ENCODE measurements at places on chromosomes 12 and 14. TPM values are rescaled to one million over a fixed set of nuclear protein-coding genes. Genes with fewer than 3 reads are reported as not detected.

The PRB2 gene
- total RNA-seq: not detected

The NFATC4 gene
- total RNA-seq: 23.5 TPM

The TUNAR gene
- not detected for total RNA-seq

The CELA1 gene
- total RNA-seq: not detected

GRCh38 chr12:99444859-99445316 is 202.7 kb upstream of the GARIN6 start:
- DNase-seq: no peak

DNA sequence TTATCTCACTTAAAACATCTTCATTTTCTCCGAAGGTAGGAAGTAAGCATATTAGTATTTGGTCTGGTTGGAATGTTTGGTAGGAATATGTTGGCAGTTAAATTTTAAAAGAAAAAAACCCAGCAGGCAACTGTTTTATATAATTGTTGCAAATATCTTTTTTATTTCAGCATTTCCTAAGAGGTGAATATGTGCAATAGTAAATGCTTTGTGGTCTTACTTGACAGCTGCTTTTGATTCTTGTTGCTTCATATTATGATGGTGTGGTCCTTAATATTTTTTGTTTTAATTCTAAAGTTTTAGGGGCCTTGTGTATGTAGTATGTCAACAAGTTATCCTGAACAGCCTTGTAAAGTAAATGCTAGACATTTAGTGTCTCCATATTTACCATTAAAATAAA is 6.3 kb downstream of the TRAFD1 start:
- DNase-seq: no peak

DNA sequence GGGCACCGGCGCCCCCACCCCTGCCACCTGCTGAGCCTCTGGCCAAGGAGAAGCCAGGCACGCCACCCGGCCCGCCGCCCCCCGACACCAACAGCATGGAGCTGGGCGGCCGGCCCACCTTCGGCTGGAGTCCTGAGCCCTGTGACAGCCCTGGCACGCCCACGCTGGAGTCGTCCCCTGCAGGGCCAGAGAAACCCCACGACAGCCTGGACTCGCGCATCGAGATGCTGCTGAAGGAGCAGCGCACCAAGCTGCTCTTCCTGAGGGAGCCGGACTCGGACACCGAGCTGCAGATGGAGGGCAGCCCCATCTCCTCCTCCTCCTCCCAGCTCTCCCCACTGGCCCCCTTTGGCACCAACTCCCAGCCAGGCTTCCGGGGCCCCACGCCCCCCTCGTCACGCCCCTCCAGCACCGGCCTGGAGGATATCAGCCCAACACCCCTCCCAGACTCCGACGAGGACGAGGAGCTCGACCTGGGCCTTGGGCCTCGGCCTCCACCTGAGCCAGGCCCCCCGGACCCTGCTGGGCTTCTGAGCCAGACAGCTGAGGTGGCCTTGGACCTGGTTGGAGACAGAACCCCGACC is 6.5 kb downstream of the SETD1B start:
- no peak for DNase-seq

DNA sequence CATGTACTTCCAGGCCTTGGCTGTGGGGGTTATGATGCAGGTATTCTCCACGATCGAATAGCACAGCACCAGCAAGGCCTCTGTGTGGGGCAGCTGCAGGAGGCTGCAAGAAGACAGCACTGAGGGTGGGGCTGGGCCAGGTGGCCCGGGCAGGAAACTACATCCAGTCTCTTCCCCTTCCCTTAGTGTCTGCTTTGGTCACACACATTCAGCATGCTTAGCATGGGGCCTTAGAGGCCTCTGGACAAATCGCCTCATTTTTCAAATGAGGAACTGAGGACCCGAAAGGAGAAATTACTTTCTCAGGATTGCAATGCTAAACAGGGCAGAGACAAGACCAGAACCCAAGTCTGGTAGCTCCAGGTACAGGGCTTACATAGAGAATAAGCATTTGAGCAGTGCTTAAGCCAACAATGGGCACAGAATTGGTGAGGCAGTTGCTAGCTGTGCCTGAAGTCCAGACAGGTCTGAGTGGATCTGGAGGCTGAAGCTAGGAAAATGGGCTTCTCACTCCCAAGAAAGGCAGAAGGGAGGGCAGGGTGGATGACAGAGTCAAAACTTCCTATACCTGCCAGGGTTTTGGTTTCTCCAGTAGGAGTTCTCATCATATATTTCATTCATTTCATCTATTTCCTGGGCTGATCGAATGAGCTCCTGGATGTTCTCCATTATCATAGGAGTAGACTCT is 3.5 kb downstream of the ACRBP start:
- DNase-seq: no peak

DNA sequence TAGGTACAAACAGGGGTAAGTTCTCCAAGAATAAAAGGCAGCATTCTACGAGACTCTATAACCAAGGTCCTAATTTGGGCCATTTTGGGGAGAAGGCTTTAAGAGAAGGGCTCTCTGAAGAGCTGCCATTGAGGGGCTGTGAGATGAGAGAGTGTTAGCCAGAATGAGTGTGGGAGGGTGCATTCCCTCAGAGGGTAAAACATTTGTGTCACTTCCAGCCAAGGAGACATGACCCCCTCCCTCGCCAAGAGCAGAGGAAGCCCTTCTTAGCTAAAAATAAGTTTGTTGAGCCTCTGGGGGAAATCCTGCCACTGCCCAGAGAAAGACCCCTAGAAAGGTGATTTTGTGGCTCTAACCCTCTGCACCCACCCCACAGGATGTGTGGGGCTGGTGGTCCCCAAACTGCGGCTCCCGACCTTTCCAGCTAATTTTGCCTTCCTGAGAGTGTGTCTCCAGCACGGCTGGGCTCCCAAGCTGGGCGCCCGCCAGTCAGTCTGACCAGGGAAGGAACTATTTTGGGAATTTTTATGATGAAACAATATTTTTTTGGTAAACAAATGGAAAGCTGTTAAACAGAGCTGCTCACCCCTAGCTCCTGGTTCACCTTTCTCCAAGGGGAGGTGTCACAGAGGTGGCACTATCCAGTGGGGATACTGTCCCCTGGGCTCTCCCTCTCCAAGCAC is 65.9 kb upstream of the JDP2 start:
- DNase-seq: no peak

DNA sequence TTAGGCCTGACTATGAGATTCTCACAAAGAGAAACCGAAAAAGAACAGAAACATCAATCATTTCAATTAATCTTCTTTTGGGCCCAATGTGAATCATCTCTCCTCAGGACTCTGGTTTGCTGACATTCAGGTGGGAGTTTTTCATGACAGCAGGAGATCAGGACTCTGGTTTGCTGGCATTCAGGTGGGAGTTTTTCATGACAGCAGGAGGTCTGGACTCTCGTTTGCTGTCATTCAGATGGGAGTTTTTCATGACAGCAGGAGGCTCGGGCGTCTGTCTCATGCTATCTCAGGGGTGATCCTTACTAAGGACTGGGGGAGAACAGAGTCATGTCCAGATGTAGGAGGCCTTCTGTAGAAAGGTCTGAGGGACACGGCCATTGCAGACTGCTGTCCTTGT is 40.1 kb upstream of the PARP11 start:
- DNase-seq: no peak

DNA sequence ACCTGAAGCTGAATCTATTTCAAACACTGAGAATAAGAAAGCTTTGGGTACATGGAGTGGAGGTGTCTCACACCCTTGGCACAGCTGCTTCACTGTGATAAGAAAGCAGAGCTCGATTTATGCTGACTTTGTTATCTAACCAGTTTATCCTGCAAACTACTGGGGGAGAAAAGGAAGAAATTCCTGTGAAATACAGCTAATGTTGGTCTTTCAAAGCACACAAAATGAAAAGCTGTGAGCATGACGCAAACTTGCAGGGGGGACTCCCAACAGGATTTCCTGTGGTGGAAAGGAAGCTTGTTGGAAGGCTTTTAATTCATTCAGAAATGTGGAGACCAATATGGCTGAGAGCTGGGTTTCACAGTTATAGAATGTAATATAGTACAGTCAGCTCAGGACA is 53.4 kb downstream of the SRGAP1 start:
- no peak for DNase-seq

DNA sequence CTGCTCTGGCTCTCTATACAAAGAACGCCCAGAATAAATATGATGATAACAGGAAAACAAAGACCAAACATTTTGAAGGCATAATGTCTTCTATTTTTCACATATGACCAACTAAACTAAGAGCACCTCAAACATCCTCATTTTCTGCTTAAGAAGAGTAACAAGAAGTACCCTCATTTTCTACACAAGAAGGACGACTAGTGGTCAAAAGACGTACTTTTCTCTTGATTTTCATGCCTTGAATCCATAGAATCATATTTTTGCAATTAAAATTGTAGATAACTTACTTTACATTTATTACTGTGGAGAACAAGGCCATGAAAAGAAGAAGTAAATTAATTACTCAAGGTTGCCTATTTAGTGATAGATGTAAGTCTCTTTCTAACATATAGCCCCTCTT is 358.6 kb downstream of the DUSP6 start:
- no peak for DNase-seq

DNA sequence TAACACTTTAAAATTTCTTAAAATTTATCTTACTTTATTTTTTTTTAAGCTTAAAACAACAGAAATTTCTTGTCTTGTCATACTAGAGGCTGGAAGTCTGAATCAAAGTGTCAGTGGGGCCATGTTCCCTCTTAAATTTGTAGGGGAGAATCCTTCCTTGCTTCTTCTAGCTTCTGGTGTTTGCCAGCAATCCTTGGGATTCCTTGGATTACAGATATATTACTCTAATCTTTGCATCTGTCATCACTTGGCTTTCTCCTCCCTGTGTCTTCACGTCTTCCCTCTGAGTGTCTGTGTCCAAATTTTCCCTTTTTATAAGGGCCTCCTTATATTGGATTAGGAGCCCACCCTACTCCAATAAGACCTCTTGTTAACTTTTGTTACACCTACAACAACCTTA is 135.6 kb upstream of the PTPRB start:
- DNase-seq: no peak

DNA sequence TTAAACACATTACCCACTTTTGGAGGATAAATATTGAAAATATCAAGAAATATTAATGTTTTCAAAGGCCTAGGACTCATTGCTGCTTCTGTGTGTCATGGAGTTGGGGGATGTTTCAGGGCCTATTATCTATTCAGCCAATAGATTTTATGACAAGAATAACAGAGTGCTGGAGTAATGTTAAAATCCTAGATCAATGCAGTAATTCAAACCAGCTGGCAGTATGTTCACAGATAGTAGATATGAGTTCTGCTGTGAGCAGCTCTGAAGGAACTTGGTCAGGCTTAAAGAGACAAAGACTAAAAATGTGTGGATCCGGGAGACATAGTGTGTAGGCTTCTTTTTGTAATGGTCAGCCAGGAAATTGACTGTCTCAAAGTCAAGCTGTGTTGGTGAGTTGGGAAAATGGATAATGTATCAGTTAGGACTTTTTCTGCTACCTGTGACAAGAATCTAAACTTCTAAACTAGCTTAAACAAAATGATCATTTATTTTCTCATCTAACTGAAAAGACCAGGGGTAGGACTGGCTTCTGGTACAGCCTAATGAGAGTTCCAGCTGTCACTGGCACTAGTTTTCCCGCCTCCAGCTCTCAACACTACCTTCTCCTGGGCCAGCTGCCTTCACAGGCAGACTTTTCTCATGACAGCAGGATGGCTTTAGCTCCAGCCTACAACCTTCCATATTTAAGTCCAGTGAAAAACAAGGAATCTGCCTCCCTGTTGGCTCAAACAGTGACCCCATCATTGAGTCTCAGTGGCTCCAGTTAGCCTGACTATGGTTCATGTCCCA is 16.3 kb upstream of the POLR3B start:
- no peak for DNase-seq

DNA sequence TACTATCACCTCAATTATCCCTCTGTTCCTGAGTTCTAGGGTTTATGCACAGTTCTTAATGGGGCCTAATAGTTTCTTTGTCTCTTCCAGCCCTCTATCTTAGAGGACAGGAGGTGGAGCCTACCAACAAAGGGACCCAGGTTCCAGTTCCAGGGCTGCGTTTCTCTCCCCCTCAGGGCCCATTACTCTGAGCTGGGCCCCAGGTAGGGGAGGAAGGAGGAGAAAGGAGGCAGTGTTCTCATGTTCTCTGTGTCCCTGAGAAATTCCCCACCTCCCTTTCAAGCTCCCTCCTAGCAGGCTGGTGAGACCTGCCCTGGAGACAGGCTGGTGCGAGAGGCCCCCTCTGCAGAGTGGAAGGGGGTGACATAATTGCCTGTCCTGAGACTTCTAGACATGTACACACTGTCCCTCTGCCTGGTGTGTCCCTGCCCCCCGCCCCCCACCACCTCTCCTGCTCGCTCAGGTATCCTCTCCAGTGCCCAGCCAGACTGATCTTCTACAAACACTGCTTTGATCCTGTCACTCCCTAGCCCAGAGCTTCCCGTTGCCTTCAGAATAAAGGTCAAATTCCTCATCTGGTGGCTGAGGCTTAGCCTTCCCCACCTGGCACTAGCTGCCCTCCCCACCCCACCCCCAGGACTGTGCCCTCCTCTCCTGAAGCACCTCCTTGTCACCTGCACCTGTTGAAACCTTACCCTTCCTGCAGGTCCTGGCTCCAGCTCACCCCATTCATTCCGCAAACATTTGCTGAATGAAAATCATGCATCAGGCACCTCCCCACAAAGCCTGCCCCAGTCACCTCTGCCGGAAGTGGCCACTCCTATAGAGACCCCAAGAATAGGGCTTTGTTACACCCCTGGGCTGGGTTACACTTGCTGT is 21.1 kb upstream of the KRT8 start:
- DNase-seq: no peak

- DNase-seq: no peak
These were observed at the start of gene IKZF4 for GRCh38 chr12:56020423-56021184. IKZF4 (plus strand) TSS chr12:56021043; CDS start chr12:56021494, 451 bp downstream.

All from omental fat pad (tissue), 4 donors.